Activated CD4-positive, alpha-beta T cell treated with anti-CD3 and anti-CD28 coated beads, Interleukin-2, Interleukin-4, amounts not matched to agents 100 ng/mL and 50 ng/mL, durations not matched to agents 16 hours and 8 hours (primary cell): ENCODE measurements at places on chromosomes 2 and 18.

- DNase-seq = no peak
These were observed 37.8 kb upstream of the ASAP2 start for GRCh38 chr2:9168821-9169221.

DNA sequence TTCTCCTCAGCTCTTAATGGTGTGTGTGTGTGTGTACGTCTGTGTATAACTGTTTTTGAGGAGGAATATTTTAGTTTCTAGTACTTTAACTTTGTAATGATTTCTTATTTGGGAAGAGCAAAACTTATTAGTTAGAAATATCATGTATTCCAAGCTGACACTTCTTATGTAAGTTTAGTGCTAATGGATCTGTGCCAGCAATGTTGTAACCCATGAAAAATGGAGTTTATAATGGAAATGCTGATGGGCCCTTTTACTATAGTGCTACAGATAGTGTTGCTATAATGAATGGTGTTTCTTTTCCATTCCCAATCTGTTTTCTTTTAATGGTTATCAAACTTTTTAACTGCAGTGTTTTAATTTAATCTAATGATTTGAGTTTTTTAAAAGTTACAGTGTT, 49.8 kb upstream of the OTX1 start:
- DNase-seq = no peak

- no peak for DNase-seq
These were observed 20.8 kb upstream of the ZNF396 start for GRCh38 chr18:35397976-35398375.

GRCh38 chr18:42183746-42184145, 228.7 kb downstream of the PIK3C3 start:
- DNase-seq = no peak

DNA sequence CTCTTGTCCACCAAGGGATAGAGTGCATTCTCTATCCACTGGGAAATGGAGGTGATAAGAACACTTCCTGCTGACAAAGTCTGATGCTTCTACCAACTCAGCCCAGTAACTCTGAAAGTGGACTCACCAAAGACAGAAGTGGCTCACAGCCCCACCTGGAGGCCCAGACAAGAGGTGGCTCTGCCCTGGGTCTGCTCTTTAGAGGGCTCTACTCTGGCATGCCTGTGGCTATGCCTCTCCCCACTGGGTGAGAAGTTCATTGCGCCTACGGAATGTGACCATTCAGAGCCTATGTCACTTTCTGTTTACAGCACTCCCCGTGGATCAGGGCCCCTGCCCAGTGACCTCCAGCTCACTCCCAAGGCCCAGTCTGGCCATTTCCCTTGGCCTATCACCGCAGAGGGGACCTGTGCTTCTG, 13.5 kb upstream of the XDH start:
- no peak for DNase-seq

- peak; percentile 44 for DNase-seq
These were observed 85.1 kb upstream of the TTC39C start for GRCh38 chr18:23929362-23929930.

DNA sequence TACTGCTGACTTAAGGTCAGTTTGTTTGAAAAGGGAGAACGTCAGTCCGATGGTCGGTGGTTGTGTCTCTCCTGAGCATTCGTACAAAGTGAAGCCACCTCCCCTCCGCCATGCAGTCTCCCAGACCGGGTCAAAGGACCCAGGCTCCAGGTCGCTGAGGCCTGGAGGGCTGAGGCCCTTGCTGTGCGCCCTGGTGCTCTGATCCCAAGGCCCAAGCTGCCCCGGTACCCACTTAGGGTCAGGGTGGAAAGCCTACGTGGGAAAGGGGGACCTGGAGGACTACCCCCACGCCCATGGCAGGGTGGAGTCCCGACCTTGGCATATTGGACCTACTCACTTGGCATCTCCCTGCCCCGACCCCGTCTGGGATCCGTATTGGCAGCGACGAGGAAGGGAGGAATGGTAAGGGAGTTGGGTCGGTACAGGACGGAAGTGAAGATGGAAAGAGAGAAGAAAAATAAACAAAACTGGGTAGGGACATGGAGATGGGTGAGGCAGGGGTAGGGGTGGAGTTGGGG, 8.0 kb upstream of the SIX3 start:
- no peak for DNase-seq

- DNase-seq = no peak
These were observed 74.4 kb upstream of the ASB18 start for GRCh38 chr2:236338495-236339184.

GRCh38 chr2:8638327-8638726, 43.5 kb upstream of the ID2 start:
- DNase-seq = no peak

DNA sequence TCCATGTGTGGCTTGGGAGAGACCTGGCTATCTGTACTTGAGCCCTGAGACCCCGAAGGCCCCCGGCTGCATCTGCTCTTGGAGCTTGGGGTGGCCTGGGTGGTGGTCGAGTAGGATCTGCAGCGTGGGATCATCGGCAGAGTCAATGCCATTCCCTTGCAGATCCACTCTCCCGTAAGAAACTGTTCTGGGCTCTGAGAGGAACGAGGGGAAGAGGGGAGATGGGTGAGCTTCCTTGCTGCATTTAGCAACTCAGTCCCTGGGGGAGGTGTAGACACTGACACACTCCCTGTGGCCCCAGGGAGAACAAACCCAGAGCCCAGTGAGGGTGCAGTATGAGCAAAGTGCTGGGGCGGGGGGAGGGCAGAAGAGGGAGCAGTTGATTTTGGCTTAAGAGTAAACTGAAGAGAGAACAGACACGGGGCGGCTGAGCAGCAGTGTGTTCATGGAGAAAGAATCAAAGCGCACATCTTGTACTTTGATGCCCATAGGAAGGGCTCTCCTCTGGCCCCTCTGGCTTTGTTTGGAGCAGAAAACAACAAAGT, 8.5 kb downstream of the GREB1 start:
- DNase-seq = no peak

- DNase-seq = no peak
These were observed 441.8 kb downstream of the SETBP1 start for GRCh38 chr18:45122506-45122905.

- no peak for DNase-seq
These were observed 194.9 kb upstream of the KYNU start for GRCh38 chr2:142682528-142682927.
